ENCODE measurements at places on chromosomes 6 and 20.

DNA sequence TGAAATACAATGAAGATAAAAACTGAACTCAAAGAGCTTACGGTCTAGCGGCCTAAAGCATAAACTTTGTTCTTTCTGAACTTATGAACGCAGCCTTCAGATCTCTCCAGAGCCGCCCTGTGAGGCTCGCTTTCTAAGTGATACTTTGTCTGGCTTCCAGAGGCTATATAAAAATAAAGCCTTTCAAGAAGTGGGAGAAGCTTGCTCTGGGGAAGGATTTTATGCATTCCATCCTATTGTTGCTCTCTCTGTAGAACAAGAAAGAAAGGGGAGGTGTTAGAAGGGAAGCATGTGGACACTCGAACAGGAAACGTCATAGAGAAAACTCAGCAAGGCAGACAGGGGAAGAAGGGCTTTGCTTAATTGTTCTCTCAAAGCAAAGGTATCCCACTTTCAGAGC is 77.0 kb downstream of the TBX18 start:
- no peak for DNase-seq

DNA sequence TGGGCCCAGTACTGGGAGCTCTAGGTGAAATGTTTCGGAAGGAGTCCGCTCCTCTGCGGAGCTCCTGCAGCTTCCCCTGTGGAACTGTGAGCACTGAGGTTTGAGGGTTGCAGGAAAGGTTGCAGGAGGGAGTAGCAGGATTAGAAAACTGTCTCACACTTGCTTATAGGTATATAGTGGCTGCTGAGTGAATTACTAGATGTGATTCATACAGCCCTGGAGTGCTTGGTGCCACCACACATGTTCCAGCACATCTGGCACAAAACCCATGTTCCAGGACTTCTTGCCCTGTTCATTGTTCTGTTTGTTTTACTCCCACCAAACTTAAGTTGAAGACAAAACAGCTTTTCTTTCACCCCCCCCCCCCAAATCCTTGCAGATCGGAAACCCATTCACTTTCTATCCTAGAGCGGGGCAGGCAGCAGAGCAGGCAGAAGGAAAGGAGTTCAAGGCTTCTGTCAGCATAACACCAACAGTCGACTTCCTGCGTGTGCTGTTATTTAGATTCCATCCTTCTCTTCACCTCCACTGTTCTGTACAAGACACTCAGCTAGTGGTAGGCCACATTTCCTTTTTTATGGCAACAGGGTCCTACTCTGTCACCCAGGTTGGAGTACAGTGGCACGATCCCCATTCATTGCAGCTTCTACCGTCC is 669 bp upstream of the PEX6 start:
- DNase-seq, result no peak

DNA sequence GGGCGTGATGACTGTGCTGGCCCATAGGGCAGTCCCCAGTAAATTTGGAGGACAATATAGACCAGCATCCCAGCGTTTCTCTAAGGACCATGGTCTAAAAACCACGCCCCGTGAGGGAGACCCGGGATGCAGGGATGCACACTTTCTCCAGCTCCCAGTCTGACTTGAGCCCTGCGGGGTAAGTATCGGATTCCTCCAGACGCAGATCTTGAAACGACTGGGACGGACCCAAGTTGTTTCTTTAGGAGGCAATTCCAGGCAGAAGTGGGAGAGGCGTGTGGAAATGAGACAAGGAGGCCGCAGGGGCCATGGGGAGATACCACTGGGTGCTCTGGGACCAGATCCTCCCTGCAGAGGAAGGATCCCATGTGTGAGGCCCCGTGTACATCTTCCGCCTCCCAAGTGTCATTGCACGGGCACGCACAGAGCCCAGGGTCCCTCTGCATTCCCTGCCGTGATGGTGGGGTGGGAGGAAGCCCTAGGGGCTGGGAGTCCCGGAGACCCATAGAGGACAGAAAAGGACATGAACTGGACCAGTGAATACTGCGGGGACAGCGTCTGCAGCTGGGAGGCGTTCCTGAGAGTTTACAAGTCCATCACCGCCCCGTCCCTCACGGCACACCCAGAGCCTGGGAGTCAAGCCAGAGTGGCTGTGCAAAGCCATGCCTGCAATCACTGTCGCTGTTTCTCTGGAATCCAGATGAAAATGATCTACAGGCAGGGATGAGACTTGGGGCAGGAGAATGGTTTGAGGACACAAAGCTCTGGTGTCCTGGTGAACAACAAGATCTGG is 522.9 kb downstream of the CDH26 start:
- no peak for DNase-seq

DNA sequence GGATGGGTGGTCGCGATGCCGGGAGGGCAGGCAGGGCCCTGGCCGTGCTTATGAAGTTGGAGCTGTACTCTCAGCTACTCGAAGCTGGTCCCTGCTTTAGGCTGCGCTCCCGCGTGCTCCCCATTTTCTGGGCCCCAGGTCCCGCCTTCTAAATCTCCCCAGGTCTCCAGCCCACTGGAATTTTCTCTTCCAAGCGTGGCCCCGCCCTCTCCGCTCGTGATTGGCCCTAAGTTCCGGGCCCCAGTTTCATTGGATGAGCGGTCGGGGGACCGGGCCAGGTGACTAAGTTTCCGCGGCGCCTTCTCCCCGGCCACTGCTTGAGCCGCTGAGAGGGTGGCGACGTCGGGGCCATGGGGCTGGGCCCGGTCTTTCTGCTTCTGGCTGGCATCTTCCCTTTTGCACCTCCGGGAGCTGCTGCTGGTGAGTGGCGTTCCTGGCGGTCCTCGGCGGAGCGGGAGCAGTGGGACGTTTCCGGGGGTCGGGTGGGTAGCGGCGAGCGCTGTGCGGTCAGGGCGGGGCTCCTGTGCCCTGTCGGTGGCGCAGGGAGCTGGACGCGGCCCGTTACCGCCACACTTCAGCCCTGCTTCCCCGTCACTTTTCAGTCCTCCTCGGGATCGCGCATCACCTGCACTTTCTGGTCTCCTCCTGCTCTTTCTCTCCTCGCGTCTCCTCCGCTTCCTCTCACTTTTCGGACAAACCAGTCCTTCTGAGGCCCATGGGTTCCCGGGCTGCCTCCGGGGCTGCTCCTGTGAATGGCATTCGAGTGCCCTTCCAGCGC is at the start of gene MICA:
MICA (plus strand) TSS at position 313 of the 778 bp plus-strand sequence; CDS start at position 351, 38 bp downstream.
- peak; percentile 71 for DNase-seq

- DNase-seq, result no peak
These were observed 57.2 kb upstream of the MRPS10 start for GRCh38 chr6:42274898-42275297.

- DNase-seq, result no peak
These were observed 10.4 kb downstream of the PXT1 start for GRCh38 chr6:36432151-36432671.

DNA sequence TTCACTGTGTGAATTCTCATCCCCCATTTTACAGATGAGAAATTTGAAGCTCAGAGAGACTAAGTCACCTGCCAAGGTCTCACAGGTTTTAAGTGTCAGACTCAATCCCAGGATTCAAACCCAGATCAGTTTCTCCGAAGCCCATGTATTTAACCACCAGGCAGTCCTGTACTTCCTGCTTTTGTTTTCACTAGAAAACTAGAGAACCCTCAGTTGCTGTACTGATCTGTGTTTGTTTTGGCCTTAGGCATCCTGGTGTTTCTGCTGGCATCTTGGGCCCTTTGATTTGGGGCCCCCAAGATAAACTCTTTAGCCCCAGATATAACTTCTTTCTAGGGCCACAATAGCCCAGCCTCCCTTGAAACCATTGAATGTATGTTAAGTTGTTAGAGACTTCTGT is 36.5 kb downstream of the PPP1R16B start:
- DNase-seq, result no peak

DNA sequence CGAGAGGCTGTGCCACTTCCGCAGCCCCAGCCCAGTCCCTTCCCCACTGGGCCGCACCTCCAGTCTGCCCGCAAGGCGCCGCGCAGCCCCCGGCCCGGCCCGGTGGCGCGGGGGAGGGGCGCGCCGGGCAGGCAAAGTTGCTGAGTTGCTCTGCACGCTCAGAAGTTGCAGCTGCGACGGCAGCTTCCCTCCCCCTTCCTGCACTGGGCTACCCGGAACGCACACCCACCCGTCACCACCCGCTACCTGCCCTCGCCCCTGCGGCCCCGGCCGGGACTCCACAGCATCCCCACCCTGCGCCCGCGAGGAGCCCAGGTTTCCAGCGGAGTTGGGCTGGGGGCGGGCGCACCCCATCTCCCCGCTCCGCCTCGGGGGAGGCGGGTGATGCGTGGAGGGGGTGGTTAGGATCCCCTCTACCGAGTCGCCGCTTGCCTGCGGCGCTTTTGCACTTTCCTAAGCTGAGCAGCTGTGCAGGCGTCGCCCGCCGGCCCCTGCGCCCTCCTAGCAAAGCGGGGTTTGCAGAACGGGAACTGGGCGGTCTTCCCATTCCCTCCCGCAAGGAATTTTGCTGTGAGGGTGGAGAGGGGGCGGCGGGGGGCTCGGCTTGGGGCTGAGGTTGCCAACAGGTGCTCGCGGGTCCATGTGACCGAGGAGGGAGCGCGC is 55.9 kb upstream of the RREB1 start:
- peak; percentile 55 for DNase-seq

GRCh38 chr20:44832724-44833123 is 22.4 kb upstream of the RIMS4 start:
- no peak for DNase-seq

DNA sequence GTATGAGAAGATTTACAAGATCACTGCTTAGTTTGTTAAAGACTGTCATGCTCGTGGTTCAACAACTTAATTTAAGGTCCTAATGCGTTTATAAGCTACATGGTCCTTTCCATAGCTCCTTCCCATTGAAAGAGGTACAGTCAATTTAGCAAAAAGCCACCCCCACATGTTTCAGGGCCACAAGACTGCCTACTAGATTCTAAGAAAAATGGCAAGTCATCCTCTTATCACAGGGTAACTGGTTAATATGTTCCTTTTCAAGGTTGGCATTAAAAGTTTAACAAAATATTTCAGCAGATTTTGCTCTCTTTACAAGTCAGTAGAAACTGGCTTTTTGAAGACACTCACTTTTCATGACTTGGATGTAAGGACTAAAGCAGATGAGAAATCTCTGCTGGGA is 15.7 kb downstream of the GSTA3 start:
- DNase-seq, result no peak

DNA sequence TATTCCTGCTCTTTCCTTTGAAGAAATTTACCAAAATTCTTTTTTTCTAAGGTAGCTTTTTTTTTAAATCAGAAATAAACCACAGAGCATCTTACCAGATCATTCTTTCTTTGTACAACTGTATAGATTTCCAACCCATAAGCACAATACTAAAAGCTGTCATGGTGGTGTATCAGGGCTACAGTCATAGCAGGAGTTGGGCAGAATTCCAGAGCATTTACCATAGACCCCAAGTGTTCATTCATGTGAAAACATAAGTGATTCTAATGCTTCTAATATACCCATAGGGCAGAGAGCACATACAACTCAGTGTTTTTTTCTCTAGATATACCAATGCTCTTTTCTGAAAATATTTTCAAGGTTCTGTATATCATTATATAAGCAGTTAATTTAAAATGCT is 392.5 kb downstream of the FRK start:
- no peak for DNase-seq

GRCh38 chr6:44850312-44850711 is 462.8 kb downstream of the CDC5L start:
- DNase-seq, result no peak

GRCh38 chr6:111201244-111201554 is 113.9 kb downstream of the SLC16A10 start:
- DNase-seq, result no peak

DNA sequence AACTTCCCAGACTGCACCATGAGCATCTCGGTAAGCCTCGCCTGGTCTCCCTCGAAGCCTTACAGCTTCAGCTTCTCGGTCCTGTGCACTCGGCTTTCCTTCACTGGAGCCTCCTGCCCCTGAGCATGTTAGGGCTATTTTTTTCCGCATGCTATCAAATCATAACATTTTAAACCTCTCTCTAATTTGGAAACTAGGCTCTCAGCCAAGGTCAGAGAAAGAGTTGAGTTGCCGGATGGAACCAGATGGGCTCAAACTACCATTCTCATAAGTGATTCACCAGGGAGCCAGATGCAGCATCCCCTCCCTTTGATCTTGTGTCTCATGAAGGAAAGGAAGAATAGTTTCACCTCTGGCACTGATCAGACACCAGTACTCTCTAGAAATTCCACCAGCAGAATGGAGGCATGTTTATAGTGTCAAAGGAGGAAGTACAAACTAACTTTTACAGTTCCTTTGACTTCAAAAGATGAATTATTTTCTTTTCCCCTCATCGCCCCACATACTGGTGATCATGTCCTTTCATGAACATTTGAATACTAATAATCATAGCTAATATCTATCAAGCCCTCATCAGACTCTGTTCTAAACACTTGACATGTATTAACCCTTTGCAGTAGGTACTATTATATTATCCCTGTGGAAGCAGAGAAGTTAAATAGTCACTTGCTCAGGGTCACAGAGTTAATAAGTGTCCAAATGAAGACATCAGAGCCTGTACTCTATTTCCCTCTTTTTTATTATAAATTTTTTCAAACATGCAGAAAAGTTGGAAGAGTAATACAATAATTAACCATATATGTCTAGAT is 46.7 kb downstream of the MAP1LC3A start:
- DNase-seq, result no peak

- DNase-seq, result no peak
These were observed 20.9 kb downstream of the EDN1 start for GRCh38 chr6:12311106-12311505.

- no peak for DNase-seq
These were observed 867.2 kb downstream of the PHF3 start for GRCh38 chr6:64502801-64503200.

DNA sequence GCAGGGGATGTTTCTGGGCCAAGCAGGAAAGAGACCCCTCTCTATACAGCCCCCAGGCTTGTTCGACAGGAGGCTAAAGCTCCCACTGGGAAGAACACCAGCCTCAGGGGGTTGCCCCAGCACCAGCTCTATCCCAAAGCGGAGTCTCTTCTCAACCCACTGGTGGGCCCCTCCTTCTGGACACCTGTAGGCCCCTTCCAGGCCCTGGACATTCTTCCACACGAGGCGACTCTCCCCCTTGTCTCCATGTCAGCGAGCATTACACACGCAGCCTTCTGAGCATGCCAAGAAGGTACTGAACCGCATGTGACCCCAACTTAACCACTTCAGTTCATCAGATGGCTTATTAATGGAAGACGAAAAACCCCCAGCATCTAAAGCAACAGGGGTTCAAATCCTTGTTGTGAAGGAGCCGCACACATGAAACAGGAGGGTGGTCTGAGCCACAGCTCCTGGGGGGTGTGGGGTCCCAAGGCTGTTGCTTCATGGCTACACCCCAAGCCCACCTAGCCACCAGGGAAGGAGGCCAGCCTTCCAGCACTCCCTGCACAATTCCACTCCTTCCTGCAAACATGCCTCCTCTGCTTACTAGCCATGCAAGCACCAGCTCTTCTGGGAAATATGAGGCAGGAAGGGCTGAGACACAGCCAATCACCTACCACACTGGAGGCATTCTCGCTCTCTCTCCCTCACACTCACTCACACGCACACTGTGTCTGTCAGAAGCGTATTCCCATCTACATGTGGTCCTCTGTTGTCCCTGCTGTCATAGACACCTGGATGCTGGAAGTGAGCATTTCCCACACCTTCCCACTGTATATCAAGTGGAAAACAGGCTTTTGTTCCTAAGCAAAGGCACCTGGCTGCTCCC is 104.5 kb downstream of the NOL4L start:
- DNase-seq, result no peak
